Activated T-helper 1 cell treated with anti-CD3 and anti-CD28 coated beads, Interleukin-12 subunit alpha, Interleukin-12 subunit beta, Interleukin-2, Interleukin-4 antibody, amounts not matched to agents 30 ng/mL and 10 ng/mL and 1 ng/mL, durations not matched to agents 14 hours and 24 hours and 36 hours (primary cell): ENCODE measurements at places on chromosomes 5 and 9. TPM values are rescaled to one million over a fixed set of nuclear protein-coding genes. Genes with fewer than 3 reads are reported as not detected.

- H3K36me3 ChIP-seq, result peaks cover 33% of the 10 kb centered on the region
- H3K27me3 ChIP-seq, result no peaks in the 10 kb centered on the region
- H3K4me3 ChIP-seq, result no peak overlapping the region
- no peak for DNase-seq
- H3K4me1 ChIP-seq, result peaks cover 87% of the 10 kb centered on the region
Measured at GRCh38 chr9:36146651-36147050, 10.1 kb downstream of the GLIPR2 start.

The ANKRD55 gene
- 1.0 and 1.8 TPM in 2 replicates for total RNA-seq

DNA sequence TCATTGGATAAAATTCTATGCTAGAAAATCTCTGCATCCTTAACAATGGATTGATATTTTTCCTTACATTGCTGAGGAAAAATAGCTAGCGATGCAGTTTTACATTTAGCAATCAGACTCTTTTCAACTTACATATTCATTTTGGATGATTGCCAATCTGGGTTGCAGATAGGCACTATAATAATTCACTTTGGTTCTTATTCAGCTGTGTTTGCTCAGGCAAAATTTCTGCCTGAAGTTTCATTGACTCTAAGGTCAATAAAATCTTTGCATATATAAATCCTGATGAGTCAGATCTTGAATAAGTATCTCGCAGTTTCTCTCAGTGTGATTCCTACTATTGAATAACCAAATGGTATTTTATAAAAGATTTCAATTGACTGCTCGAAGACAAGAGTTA, 1105.8 kb downstream of the CDH18 start:
- no peaks in the 10 kb centered on the region for H3K4me1 ChIP-seq
- no peak for DNase-seq
- H3K27ac ChIP-seq, result no peak overlapping the region
- no peaks in the 10 kb centered on the region for H3K36me3 ChIP-seq
- H3K4me3 ChIP-seq, result no peak overlapping the region

DNA sequence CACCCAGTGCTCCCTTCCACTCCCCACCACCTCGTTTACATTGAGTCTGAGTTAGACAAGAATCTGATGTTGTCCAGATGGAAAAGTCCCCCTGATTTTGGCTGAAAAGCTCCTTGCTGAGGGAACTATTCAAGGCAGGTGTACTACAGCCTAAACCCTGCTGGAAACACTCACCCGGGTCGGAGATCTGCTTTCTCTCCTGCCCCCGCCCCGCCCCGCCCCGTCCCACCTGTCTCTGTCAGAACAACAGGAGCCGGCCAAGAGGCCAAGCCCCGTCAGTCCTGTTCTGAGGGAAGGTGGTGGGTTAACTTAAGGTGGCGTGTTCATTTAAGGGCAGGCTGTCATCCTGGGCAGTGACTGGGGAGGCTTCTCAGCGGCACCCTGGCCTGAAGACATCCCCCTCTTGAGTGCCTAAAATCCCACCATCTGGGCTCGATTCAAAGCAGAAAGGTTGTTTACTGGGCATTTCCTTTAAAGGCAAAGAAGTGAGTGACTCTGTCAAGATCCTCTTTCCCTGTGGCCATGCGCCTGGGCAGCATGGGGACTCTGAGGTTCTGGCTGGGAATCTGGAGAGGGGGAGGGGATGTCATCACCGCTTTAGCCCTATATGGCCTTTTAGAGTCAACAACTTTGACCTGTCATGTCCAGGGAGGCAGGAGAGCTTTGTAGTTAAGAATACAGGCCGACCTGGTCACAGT, 71.1 kb upstream of the NEURL1B start:
- H3K36me3 ChIP-seq, result no peaks in the 10 kb centered on the region
- H3K4me3 ChIP-seq, result no peak overlapping the region
- DNase-seq, result no peak
- no peaks in the 10 kb centered on the region for H3K27me3 ChIP-seq
- H3K4me1 ChIP-seq, result no peaks in the 10 kb centered on the region
- H3K27ac ChIP-seq, result no peak overlapping the region

DNA sequence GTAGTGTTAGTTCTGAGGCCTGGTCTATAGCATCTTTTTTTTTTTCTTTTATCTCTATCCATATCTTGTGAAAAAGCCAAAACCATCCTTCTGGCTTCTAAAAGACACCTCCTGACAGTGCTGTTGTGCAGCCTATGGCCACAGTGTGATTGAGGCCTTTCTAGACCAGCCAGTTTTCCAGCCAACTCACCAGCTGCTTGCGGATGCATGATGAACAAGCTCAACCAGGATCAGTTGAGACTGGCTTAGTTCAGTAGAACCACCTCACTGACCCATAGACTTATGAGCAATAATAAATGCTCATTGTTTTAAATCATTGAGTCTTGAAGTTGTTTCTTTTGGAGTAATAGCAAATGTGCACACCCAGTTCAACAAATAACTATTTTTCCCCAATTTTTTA, 296.9 kb downstream of the FAM170A start:
- H3K27me3 ChIP-seq, result no peaks in the 10 kb centered on the region
- H3K27ac ChIP-seq, result no peak overlapping the region
- H3K36me3 ChIP-seq, result no peaks in the 10 kb centered on the region
- no peak for DNase-seq
- H3K4me3 ChIP-seq, result no peak overlapping the region

DNA sequence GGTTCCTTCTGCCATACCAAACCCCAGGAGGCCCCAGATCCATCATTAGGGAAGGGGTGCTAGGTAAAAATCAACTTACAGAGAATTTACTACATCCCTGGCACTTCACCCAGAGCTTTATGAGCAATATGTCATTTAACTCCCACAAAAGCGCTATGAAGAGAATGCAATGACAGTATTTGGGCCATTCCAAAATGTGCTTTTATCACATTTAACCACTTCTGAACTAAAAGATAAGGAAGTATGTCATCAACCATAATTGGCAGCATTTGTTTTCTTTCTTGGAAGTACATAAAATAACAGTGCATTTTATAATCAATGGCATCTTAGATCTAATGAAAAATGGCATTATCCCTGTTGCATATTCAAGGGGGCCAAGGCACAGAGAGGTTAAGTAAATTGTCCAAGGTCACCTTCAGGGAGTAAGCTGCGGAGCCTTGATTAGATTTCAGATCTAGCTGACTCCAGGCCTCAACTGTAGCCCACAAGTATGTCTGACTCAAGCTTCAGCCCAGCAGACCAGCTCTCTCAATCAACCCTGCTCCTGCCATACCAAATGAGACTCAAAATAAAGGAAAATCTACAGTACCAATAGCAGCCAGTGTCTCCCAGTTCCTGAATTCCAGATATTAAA, 16.5 kb downstream of the SH3TC2 start:
- no peaks in the 10 kb centered on the region for H3K36me3 ChIP-seq
- H3K27ac ChIP-seq, result no peak overlapping the region
- DNase-seq, result no peak
- H3K4me3 ChIP-seq, result no peak overlapping the region
- H3K4me1 ChIP-seq, result no peaks in the 10 kb centered on the region

DNA sequence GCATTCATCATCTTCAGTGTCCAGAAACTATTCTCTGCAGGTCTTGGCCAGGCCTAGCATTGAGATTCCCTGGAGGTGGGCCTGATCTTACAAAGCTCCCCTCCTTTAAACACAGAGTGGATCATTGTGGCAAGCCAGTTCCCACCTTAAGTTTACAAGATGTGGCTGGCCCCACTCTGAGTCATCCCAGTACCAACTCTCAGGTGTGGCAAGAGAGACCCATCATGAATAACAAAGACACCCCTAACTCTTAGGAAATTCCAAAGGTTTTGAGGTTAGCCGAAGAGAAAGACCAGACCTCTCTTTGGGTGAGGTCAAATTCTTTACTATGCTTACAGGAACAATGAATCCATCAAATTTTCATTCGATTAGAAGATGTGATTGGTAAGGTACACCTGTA, 78.2 kb downstream of the RFK start:
- no peaks in the 10 kb centered on the region for H3K36me3 ChIP-seq
- no peaks in the 10 kb centered on the region for H3K27me3 ChIP-seq
- DNase-seq, result no peak
- H3K4me1 ChIP-seq, result no peaks in the 10 kb centered on the region

DNA sequence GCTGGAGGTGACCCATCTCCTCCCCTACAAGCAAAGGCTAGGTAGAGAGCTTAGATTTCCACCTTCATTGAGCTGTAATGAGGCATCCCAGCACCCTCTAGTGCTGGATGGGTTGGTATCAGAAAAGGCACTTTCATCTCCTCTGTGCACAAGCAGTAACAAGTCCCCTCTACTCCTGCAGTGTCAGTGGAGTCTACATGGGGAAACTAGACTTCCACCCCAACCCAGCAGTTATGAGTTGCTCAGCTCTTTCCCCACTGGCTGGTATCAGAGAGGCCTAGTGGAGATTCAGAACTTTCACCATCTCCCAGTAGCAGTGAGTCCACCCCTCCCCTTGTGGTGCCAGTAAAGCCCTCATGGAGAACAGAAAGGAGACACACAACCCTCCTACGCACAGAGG, 17.9 kb downstream of the FCN1 start:
- no peak overlapping the region for H3K27ac ChIP-seq
- H3K4me1 ChIP-seq, result no peaks in the 10 kb centered on the region
- no peak for DNase-seq
- H3K36me3 ChIP-seq, result no peaks in the 10 kb centered on the region
- no peak overlapping the region for H3K4me3 ChIP-seq
- peaks cover 1% of the 10 kb centered on the region for H3K27me3 ChIP-seq

The DCTN4 gene
- total RNA-seq, result 42.3 and 46.4 TPM in 2 replicates

DNA sequence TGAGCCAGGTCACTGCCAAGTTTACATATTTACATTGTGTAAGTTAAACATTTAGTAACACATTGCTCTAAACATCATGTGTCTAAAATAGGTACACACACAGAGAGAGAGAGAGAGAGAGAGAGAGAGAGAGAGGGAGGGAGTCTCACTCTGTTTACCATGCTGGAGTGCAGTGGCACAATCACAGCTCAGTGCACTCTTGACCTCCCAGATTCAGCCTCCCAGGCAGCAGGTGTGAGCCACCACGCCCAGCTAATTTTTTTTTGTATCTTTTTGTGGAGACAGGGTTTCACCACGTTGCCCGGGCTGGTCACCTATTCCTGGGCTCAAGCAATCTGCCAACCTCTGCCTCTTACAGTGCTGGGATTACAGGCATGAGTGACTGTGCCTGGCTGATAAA, 1045.3 kb downstream of the TLE1 start:
- no peak overlapping the region for H3K4me3 ChIP-seq
- no peak overlapping the region for H3K27ac ChIP-seq
- no peak for DNase-seq
- no peaks in the 10 kb centered on the region for H3K4me1 ChIP-seq

The GFI1B gene
- total RNA-seq, result not detected in 2 replicates

The MARVELD2 gene
- 0.23 and 0.32 TPM in 2 replicates for total RNA-seq

The CDKN2A gene
- total RNA-seq, result 5.0 and 5.4 TPM in 2 replicates

- H3K4me1 ChIP-seq, result no peaks in the 10 kb centered on the region
- no peak overlapping the region for H3K4me3 ChIP-seq
- H3K36me3 ChIP-seq, result no peaks in the 10 kb centered on the region
- no peaks in the 10 kb centered on the region for H3K27me3 ChIP-seq
- no peak for DNase-seq
- H3K27ac ChIP-seq, result no peak overlapping the region
Measured at GRCh38 chr5:118052503-118052902, 935.8 kb downstream of the DTWD2 start.

GRCh38 chr9:81379655-81380054, 309.7 kb downstream of the TLE1 start:
- no peaks in the 10 kb centered on the region for H3K27me3 ChIP-seq
- H3K27ac ChIP-seq, result no peak overlapping the region
- H3K4me3 ChIP-seq, result no peak overlapping the region
- H3K4me1 ChIP-seq, result no peaks in the 10 kb centered on the region

DNA sequence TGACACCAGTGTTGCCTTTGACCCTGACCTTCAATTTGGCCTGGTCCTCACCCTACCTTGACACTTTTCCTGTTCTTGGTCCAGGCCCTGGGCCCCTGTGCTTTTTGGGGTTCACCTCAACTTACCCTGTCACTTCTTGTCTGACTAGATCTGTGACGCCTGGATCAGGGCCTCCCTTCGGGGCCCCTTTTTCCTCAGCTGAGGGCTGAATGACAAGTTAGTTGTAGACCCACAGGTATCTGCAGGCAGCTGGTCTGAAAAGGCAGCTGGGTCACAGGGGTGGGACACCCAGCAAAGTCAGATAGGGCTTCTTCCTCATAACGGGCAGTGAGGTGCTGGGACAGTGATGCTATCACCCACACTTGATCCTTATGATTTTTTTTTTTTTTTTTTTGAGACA, 10.0 kb upstream of the MYORG start:
- no peak overlapping the region for H3K4me3 ChIP-seq
- H3K27me3 ChIP-seq, result peaks cover 16% of the 10 kb centered on the region
- H3K36me3 ChIP-seq, result no peaks in the 10 kb centered on the region
- H3K27ac ChIP-seq, result no peak overlapping the region
- DNase-seq, result no peak
- peaks cover 14% of the 10 kb centered on the region for H3K4me1 ChIP-seq

GRCh38 chr5:168302785-168303184, 11.3 kb downstream of the WWC1 start:
- H3K4me3 ChIP-seq, result no peak overlapping the region
- H3K4me1 ChIP-seq, result no peaks in the 10 kb centered on the region
- H3K36me3 ChIP-seq, result no peaks in the 10 kb centered on the region

- peaks cover 15% of the 10 kb centered on the region for H3K36me3 ChIP-seq
- H3K4me3 ChIP-seq, result peak within 1 kb of the TSS; percentile 93
- H3K27me3 ChIP-seq, result no peaks in the 10 kb centered on the region
- H3K4me1 ChIP-seq, result peaks cover 38% of the 10 kb centered on the region
- peak; percentile 90 for DNase-seq
- H3K27ac ChIP-seq, result peak within 1 kb of the TSS; percentile 93
Measured at GRCh38 chr5:140302786-140303639, at the start of gene PFDN1. TSS of gene PFDN1 (minus strand) at chr5:140303101. CDS start at chr5:140303073, 28 bp downstream.

GRCh38 chr5:154218786-154219185, 28.3 kb downstream of the GALNT10 start:
- peaks cover 38% of the 10 kb centered on the region for H3K36me3 ChIP-seq
- H3K4me3 ChIP-seq, result no peak overlapping the region
- peak overlapping the region; percentile 77 for H3K27ac ChIP-seq
- DNase-seq, result no peak

The CARTPT gene
- total RNA-seq, result not detected in 2 replicates

DNA sequence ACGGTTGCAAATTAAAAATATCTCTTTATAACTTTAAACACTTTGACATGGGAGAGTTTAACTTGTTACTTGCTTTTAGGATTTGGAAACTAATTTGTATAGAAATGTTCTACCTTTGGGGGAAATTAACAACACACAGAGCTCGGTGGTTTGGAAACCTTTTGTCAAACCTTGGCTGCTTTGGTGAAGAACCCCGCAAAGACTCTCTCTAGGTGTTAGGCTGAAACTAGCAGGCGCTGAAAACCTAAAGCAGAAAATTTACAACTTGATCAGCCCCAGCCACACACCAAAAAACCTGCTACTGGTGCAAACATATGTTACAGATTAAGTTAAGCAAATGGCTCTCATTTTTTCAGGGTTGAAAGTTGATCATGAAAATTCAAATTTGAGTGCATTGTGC, 25.8 kb downstream of the NR2F1 start:
- no peak for DNase-seq
- H3K4me3 ChIP-seq, result no peak overlapping the region
- no peak overlapping the region for H3K27ac ChIP-seq
- H3K27me3 ChIP-seq, result peaks cover 90% of the 10 kb centered on the region
